ENCODE measurements at places on chromosomes 1 and 21.

DNA sequence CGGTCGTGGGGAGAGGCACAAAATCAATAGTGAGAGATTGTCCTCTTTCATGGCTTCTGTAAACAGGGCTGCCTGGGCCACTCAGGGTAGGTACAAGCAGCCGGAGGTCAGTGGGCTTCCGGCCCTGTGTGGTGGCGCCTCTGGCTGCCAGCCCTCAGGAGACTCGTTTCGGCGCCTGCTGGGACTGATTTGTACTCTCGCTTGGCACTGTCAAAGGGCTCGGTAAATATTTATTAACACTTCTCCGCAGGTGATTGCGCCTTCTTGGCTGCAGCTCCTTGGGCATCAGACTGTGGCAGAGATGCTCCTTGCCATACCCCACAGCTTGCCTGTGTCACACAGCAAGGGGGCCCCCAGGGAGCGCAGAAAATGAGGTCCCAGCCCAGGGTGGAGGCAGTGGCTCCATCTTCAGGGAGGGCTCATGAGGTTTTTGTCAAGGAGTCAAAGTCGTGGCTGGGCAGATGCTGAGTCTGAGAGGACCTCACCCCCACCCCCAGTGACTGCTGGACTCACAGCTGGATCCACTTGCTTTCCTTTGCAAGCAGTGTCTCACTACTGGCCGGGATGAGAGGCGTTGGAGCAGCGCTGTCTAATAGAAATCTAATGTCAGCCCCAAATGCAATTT, 262.5 kb downstream of the GRIK3 start:
- DNase-seq: no peak

DNA sequence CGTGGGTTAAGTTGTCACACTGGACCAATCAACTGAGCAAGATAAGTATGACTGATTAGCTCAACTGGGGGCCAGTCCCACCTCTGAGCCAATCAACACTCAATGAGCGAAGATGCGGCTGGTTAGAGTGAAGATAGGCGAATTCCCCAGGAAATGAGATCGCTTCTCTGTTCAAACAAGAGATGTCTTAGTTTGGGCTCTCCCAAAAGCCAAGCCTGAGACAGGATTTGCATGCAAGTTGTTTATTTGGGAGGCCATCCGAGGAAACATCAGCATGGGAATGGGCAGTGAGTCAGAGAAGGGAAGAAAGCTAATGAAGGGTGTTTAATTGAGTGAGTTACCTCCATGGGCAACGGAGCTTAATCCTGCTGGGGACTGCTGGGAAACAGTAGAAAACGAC, 4.9 kb upstream of the GJB5 start:
- DNase-seq: no peak

DNA sequence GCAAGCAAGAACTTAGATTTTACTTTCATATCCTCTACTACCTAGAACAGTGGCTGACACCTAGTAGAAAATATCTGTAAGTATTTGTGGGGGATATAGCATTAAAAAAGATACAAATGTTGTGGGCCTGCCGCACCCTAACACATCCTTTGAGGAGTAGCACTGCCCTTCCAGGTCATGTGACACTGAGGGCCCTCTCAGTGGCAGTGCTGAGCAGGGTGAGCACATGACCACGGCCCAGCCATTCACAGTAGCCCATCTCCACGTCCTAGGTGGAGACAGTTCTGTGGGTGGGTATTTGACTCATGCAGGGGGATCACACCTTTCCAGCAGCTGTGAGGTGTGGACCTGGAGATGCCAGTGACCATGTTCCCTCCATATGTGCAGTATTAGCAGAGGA, 108.9 kb downstream of the OMA1 start:
- DNase-seq: no peak

DNA sequence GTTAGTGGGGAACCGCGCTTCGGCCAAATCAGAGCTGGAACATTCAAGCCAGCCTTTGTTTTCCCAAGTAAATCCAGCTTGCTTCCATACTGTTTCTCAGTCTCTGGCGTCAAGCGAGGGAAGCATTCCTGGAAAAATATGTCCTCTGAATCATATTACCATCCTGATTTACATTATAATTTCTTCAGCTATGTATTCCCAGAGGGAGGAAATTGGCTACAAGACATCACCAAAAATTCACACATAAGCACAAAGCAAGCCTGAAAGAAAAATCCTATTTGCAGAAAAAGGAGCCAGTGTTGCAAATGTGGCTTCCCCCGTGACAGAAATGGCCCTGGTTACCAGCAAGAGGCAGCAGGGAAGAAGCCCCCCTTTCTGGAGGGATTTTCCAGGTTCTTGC, 233.3 kb downstream of the KCNJ6 start:
- DNase-seq: no peak

GRCh38 chr21:45297329-45297728, 9.6 kb upstream of the POFUT2 start:
- DNase-seq: no peak

DNA sequence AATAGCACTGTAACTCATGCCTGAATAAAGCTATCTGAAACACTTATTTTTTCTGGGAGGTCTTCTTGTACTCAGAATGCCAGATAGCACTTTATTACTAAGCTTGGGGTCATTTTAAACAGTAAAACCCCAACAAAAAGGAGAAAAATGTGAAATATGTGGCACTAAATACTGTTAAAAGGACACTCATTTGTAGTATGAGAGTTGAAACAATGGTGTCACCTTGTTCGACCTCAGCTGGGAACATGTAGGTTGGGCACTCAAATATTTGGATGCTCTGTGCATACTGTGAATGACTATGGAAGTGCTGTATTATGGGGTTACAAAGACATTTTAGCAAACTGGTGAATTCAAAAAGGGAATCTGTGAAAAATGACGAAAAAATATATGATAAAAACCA, 53.9 kb downstream of the SELENOF start:
- no peak for DNase-seq

- no peak for DNase-seq
Observed at GRCh38 chr1:204373911-204374310, 14.2 kb upstream of the PLEKHA6 start.

- no peak for DNase-seq
Observed at GRCh38 chr1:51719146-51719545, 102.3 kb downstream of the OSBPL9 start.

DNA sequence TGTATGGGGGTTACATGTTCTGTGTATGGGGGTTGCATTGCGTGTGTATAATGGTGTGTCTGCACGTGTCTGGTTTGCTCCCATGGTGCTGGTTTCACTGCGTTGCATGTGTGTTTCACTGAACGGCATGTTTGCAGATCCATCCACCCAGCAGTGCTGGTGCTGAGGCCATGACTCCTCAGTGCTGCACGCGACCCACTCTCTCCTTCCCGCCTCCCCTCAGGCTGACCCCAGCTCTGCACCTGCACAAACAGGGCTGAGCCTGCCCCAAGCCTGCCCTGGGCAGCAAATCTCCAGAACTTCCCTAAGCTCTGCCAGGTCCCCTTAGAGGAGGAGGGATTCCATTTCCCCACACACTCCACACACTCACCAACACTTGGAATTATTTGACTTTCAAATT, 18.7 kb downstream of the ACTRT2 start:
- no peak for DNase-seq

DNA sequence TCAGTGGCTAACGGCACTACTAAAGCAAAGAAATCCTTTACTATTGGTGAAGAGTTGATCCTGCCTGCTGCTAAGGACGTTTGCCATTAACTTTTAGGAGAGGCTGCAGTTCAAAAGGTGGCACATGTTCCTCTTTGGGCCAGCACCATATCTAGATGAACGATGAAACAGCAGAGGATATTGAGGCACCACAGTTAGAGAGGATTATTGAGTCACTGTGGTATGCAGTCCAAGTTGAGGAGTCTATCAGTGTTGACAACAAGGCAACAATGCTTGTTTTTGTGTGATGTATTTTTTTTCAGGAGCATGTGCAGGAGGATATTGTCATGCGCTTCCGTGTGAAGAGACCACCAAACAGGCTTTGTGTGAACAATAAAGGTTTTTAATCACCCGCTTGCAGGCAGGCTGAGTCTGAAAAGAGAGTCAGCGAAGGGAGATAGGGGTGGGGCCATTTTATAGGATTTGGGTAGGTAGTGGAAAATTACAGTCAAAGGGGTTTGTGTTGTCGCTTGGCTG, 80.9 kb downstream of the UCHL5 start:
- no peak for DNase-seq

DNA sequence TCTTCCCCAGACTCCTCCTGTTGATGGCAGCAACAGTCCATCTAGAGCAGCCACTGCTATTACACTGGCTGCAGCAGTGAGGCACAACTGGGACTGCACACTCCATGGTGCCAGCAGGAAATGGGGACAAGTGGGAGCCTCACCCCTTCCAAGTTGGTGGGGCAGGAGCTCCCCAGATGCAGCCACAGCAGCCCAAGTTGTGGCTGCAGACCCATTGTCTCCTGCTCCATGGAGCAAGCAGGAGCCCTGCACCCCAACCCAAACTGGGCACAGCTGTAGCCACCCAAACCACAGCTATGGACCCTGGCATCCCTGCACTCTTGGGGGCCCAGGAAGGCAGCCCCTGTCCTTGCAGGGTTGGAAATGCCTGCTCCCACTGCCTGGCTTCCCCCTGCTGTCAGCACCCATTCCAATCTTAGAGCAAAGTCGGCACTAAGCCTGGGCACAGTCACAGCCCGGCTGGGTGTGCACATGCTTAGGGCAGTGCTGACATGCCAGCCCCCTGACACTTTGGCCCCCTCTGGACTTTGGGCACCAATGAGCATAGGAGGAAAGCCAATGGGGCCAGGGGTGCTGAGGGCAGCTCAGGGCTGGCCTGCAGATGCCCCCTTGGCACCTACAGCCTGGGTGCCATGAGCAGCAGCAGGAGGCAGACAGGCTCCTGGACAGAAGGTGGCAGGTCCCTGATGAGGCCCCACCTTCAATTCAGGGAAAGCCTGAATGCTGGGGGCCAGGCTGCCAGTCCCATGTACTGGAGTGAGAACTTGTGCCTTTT, 44.0 kb downstream of the MATN1 start:
- DNase-seq: no peak

GRCh38 chr1:97082160-97082848, 360.7 kb downstream of the PTBP2 start:
- DNase-seq: no peak

- no peak for DNase-seq
Observed at GRCh38 chr1:31618916-31619846, 1.7 kb downstream of the HCRTR1 start.

- DNase-seq: no peak
Observed at GRCh38 chr21:39082656-39083376, 100.4 kb downstream of the PSMG1 start.

Measured in stimulated activated CD8-positive, alpha-beta memory T cell treated with anti-CD3 and anti-CD28 coated beads, Interleukin-4, amount 100 ng/mL, for 4 hours (primary cell).